Right forelimb (tissue), 1 donor: ENCODE measurements at places on chromosomes 6 and 20.
A peak's percentile ranks its signal among the peaks of the same experiment; 100 is the strongest.

- no peak for DNase-seq
Measured at GRCh38 chr6:136470044-136470443, 80.2 kb downstream of the MAP7 start.

- DNase-seq, result no peak
Measured at GRCh38 chr6:150600010-150600300, 270 bp downstream of the PLEKHG1 start.

- DNase-seq, result no peak
Measured at GRCh38 chr20:41405436-41405835, 38.8 kb upstream of the EMILIN3 start.

GRCh38 chr6:34249469-34250261 lies 859 bp upstream of the SMIM29 start:
- DNase-seq, result no peak

DNA sequence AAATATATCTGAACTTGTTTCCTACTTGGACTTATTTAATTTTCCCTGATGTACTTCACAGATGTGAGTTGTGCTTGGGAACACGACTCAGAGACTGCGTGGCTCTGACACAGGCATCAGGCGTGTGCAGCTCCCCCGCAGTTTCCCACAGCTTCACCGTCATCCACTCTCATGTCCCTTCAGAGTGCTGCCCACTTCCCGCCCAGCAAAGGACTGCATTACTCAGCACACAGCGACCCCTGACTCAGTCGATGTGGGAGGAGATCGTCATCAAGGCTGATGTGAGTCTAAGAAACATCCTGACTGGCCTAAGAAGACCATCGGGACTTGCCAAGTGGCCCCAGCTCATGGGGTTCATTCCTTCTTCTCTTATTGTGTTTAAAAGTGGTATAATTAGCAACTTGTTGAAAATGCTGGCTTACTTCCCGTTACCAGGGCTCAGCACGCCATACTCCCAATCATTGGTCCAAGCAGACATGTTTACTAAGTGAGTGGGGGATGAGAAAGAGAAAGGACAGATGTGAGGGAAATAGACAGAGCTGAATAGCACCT lies 539.4 kb upstream of the JARID2 start:
- DNase-seq, result peak; percentile 60

DNA sequence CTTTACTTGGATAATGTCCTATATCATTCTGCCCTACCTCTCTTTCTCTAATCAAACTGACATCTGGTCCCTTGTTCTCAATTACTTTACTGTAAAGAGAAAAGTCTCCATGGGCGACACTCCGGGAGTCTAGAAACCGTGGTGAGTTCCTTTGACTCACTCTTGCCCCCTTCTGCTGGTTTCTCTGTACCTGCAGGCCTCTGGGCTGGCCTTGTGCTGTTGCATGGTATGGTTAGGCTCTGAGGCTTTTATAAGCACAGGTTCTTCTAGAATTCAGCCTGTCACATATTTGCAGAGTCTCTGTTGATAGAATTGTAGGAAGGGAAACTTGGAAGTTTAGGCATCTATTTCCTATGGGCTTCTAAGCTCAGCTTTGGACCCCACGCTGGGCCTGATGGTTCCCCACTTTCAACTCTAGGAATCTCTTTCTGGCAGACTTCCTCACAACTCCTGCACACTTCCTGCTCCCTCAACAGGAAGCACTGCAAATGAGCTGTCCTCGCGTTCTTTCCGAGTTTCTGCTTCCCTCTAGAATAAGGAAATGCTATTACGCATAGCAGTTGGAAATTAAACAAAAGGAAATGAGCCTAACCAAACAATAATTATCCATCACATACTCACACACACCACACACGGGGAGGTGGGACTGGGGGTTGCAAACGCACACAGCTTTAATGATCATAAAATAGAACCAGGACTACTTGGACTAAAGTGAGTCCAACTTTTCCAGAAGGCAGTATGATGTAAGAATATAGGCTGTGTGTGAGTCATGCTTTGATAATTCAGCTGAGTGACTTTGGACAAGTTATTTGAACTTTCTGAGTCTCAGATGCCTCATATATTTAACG lies 683.3 kb downstream of the QKI start:
- DNase-seq, result no peak

GRCh38 chr20:4989570-4989969 lies 11.7 kb downstream of the SLC23A2 start:
- no peak for DNase-seq

DNA sequence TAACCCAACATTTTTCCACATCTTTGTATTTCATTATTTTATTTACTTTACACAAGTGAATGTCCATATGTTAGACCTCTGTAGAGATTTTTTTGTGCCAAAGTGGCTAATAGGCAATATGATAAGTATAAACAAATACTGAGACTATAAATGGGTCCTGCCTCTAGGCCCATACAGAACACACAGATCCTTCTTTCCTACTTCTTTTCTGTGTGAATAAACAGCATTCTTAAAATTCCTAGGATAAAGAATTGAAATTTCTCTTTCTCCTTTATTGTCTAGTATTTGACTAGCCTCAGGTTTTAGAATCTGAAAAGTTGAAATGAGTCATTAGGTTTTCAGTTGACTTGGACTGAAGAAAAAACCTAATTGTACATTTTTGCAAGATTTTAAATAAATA lies 46.3 kb upstream of the HS3ST5 start:
- no peak for DNase-seq

- no peak for DNase-seq
Measured at GRCh38 chr20:29079769-29080690, 2177.4 kb upstream of the DEFB115 start.

DNA sequence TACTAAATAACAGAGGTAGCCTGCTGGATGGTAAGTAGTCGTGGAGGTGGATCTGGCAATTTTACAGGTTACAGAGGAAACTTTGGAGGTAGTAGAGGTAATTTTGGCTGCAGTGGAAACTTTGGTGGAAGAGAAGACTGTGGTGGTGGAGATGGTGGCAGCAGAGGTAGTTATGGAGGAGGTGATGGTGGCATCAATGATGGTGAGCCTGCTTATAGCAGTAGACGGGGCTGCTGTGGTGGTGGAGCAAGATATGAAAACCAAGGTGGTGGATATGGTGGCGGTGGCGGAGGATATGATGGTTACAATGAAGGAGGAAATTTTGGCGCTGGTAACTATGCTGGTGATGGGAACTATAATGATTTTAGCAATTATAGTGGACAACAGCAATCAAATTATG lies 15.3 kb downstream of the RAB5IF start:
- DNase-seq, result no peak

- peak; percentile 71 for DNase-seq
Measured at GRCh38 chr20:23049201-23050075, at the start of gene THBD. THBD (minus strand) TSS chr20:23049672; CDS start chr20:23049504, 168 bp downstream.
